ENCODE measurements at places on chromosomes 11 and 22. TPM values are rescaled to one million over a fixed set of nuclear protein-coding genes. Genes with fewer than 3 reads are reported as not detected.

The DERL3 gene
- total RNA-seq = 16.3 TPM

The CHORDC1 gene
- 204 TPM for total RNA-seq

DNA sequence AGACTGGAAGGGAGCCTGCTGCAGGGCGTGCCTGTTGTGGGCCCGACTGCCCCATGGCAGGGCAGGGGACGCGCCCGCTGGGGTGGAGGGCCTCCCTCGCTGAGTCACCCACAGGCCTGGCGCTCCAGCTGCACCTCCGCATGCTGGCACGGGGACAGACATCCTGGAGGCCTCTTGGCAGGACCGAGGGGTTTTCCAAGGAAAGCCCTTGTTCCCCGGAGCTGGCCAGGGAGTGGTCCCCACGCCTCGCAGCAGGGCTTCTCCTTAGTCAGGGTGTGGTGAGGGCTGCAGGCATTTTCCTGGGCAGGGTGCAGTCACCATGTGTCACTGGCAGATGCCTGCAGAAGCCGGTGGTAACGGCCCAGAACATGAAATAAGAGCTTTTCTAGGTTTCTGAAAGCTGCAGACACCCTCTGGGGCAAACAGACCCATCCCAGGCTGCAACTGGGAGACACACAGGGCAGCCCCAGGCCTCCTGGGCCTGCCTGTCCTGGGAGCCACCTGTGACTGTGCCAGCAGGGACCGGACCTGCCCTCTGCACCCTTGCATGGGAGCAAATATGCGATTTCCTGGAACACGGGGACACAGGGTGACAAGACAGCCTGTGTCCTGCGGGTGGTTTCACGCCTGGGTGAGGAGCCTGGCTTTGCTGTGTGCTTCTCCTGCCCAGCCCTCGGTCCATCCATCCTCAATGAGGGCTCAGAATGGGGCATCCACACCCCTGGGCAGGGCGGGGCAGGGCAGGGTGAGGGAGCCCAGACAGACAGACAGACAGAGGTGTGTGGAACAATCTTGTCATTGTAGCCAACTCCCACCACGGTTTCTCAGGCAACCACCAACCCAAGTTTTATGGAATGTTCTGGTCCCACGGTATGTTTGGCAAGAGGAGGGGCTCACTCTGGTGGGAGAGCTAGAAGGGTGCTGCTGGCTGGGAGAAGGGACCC is 43.2 kb upstream of the FADD start:
- no peaks in the 10 kb centered on the region for H3K36me3 ChIP-seq
- DNase-seq = no peak
- no peak overlapping the region for H3K27ac ChIP-seq
- H3K4me1 ChIP-seq = no peaks in the 10 kb centered on the region

- H3K27me3 ChIP-seq = no peaks in the 10 kb centered on the region
- no peak overlapping the region for H3K27ac ChIP-seq
- H3K36me3 ChIP-seq = peaks cover 18% of the 10 kb centered on the region
- H3K4me3 ChIP-seq = no peak overlapping the region
These were observed 11.4 kb downstream of the PRR14L start for GRCh38 chr22:31738566-31738965.

GRCh38 chr22:49255741-49256318 is 571.8 kb downstream of the BRD1 start:
- H3K4me1 ChIP-seq = no peaks in the 10 kb centered on the region
- no peaks in the 10 kb centered on the region for H3K27me3 ChIP-seq
- H3K4me3 ChIP-seq = no peak overlapping the region
- H3K36me3 ChIP-seq = no peaks in the 10 kb centered on the region
- H3K27ac ChIP-seq = no peak overlapping the region

GRCh38 chr22:45413368-45414211 is at the start of the genes RIBC2 and SMC1B:
RIBC2 (plus strand) TSS chr22:45413693; CDS start chr22:45413887, 194 bp downstream.
SMC1B (minus strand) TSS chr22:45413599; CDS start chr22:45413567, 32 bp downstream.
- DNase-seq = no peak
- H3K36me3 ChIP-seq = no peaks in the 10 kb centered on the region
- H3K4me3 ChIP-seq = no peak within 1 kb of the TSS
- H3K27ac ChIP-seq = no peak within 1 kb of the TSS
- no peaks in the 10 kb centered on the region for H3K4me1 ChIP-seq

All from Karpas-422 (cell line).